ENCODE measurements at places on chromosomes 7 and 10.

- no peak for DNase-seq
Observed at GRCh38 chr10:97356318-97356914, 21.9 kb upstream of the FRAT2 start.

DNA sequence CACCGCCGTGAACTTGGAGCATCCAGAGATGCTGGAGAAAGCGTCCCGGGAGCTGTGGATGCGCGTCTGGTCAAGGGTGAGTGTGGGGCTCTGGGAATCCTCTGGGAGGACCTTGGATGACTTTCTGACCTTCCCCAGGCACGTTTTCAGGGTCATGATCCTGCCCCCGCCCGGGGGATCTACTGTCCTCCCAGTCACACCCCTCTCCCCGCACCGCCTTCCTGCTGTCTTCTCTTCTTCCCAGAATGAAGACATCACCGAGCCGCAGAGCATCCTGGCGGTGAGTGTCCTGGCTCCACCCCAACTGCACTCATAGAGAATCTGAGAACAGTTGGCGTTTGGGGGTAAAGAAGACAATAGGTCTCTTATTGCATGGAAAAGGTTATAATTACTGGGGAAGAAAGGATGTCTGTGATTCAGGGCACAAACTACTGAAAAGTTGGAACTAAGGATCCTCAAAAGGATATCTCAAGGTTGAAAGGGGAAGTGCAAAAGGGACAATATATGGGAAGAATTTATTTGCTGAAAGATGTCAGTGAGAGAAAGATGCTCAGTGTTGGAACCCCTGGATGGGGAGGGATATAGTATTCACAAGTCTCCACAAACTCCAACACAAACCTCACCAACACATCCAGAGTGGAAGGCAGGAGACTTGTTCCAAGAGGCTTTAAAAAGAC is 1.9 kb downstream of the GSTK1 start:
- no peak for DNase-seq

- no peak for DNase-seq
Observed at GRCh38 chr10:77455561-77455960, 182.0 kb downstream of the KCNMA1 start.

GRCh38 chr7:12729112-12729511 is 41.7 kb downstream of the ARL4A start:
- no peak for DNase-seq

DNA sequence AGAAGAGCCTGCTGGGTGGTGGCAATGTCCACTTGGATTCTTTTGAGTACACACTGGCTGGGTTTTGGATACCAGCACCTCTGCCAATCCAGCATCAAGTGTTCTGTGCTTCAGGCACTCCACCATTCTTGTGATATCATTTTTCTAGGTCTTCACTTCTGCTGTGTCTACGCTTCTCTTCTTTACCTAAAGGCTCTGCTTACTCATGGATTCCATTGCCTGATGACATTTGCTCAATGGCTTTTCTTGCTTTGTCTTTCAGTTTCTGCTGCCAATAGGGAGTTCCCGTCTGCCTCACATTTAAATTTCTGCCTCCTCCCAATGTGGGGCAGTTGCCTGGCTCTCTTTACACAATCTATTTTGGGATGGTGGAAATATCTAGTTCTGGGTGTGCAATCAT is 12.7 kb upstream of the PAPSS2 start:
- DNase-seq, result no peak

DNA sequence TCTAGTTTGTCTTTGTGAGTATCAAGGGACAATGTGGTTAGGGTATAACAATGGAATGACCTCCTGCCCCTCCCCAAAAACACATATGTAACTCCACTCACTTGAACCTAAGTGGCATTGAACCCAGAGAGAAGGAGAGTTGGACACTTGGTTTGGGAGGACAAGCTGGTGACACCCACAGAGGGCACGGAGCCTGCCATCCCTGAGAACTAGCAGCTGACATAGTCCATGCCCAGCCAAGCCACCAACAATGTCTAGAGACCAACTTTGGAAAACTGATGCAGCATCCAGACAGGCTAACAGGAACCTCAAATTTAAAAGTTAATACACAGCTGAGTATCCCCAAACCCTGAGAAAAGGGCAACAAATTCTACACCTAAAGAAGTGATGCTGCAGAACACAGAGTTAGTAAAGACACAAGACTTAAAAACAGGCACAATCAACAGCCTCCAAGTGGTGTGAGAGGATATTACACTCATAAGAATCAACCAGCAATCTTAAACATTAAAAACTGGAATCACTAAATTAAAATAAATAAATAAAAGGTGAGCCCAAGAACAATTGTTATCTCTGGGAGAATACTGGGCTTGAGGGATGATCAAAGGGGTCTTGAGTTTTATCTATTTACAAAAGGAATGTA is 27.2 kb downstream of the NUDCD3 start:
- no peak for DNase-seq

GRCh38 chr10:125684581-125684980 is 1.6 kb upstream of the TEX36 start:
- no peak for DNase-seq

DNA sequence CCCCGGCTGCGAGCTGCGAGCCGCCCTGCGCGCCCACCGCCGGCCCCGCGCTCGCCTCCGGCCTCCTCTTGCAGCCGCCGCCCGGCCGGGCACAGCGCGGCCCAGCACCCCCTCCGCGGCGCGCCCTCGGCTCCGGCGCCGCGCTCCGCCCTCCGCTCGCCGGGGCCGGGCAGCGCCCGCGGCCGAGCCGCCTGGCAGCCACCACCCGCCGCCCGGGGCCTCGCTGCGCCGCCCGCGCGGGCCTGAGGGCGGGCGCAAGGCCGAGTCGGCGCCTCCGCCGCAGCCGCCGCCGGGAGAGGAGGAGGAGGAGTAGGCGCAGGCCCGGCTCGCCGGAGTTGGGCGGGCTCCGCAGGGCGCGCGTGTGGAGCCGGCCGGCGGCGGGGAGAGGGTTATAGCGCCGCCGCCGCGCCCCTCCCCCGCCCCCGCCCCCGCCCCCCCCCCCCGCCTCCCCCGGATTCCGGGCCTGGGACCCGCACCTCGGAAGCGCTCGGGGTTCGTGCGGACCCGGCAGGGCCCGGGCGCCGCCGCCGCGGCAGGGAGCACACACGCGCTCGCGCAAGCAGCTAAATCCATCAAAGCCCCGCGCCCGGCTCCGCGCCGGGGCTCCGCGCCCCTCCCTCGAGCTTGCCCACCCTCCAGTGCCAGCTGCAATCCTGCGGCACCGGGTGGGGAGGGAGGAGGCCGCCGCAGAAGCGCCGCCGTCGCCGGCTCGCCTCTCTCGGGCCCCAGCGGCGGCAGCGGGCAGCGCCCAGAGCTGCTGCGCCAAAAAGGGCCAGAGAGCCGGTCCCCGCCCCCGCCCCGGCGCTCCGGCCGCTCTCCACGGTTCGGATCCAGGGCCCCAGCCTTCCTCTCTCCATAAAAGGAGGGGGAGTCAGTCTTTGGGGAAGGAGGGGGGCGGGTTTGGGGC is at the start of gene PDGFA:
Gene PDGFA (minus strand): TSS at position 363 of the 907 bp plus-strand sequence. CDS start 845 bp downstream, outside the sequence.
- DNase-seq, result no peak

GRCh38 chr7:88095-88926 is 104.1 kb upstream of the FAM20C start:
- DNase-seq, result no peak

DNA sequence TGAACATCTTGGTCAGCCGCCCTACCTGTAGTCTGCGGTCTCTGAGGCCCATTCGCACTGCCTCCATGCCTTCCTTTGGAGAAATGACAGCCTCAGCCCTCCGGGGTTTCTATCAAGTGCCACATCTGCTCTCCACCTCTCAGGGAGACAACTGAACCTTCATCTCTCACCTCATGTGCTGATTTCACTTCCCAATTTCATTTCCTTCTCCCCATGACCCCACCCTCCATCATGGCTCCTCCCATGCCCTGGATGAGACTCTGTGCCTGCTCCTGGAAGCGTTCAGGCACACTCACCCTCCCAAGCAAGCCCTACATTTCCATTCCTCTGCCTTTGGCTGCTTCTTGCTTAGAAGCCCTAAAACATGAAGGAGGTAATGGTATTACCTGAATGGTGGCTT is 7.8 kb upstream of the SCD start:
- DNase-seq, result no peak

DNA sequence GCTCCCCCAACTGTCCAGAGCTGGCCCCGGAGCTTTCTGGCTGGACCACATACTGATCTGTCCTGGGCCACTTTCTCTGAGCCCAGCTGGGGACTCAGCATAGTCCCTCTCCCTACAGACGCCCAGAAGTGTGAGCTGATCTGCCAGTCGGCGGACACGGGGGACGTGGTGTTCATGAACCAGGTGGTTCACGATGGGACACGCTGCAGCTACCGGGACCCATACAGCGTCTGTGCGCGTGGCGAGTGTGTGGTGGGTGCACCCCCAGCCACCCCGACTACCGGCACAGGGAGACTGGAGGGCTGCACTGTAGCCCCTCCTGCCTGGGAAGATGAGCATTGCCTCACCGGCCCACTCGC is 41.8 kb downstream of the TBATA start:
- no peak for DNase-seq

Measured in stimulated activated CD8-positive, alpha-beta memory T cell treated with anti-CD3 and anti-CD28 coated beads, Interleukin-12 subunit alpha, Interleukin-12 subunit beta, amount 100 ng/mL, for 4 hours (primary cell).